ENCODE measurements at places on chromosomes 3 and 15.

DNA sequence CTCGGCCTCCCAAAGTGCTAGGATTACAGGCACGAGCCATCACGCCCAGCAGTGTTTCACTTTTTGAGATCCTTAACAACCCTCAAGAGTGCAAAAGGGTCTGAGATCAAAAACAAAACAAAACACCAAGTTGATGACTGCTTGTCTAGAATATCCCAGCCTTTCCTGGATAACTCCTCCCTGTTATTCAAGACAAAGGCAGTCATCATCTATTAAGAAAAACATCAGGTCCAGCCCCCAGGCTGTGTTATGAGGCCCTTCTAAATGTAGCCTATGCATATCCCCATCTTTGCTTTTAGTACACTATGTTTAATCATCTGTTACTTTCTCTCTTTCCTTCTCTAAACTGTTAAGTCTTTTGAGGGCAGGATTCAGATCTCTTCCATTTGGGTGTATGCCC is 150.1 kb upstream of the FHIT start:
- DNase-seq, result no peak

GRCh38 chr3:175338775-175339535 is 479.8 kb downstream of the NAALADL2 start:
- no peak for DNase-seq

GRCh38 chr3:75272691-75273090 is 391.4 kb upstream of the FRG2C start:
- no peak for DNase-seq

GRCh38 chr3:45679805-45680204 is 9.4 kb upstream of the SACM1L start:
- DNase-seq, result peak; percentile 64

- no peak for DNase-seq
Measured at GRCh38 chr15:22795206-22796063, 9.0 kb downstream of the NIPA1 start.

DNA sequence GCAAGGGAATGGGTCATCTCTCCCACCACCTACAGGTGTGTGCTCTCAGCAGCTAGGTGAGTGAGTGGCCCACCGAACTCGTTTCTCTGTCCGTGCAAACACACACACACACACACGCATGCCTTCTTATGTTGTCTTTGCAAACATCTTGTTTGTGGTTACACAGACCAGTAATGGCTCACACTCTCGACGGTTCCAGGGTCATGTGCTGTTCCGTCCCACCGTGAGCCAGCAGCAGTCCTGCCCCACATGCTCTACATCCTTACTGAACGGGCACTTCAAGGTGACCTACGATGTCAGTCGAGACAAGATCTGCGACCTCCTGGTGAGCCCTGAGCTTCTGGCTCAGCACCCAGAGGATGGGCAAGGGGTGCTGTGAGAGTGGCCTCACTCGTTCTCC is 4.3 kb downstream of the ITIH1 start:
- DNase-seq, result no peak
